ENCODE measurements at places on chromosomes 2 and 18. TPM values are rescaled to one million over a fixed set of nuclear protein-coding genes. Genes with fewer than 3 reads are reported as not detected.

Gene ABCG8
- total RNA-seq: not detected

Gene VWA3B
- not detected for total RNA-seq

Gene RAPGEF4
- total RNA-seq: 0.28 TPM

Gene GPR155
- total RNA-seq: 0.26 TPM

Gene FBLN7
- total RNA-seq: 0.37 TPM

Gene BOLL
- not detected for total RNA-seq

Gene SIX2
- 0.43 TPM for total RNA-seq

Gene CCT4
- 304 TPM for total RNA-seq

Gene NEB
- 0.21 TPM for total RNA-seq

Gene USP40
- 20.6 TPM for total RNA-seq

Gene SERPINB2
- 0.07 TPM for total RNA-seq

Gene IL36A
- not detected for total RNA-seq

Measured in A549 treated with GW870086 at 1 μM for 4 hours (cell line).